ENCODE measurements at places on chromosomes 6 and 20.

- DNase-seq: no peak
Measured at GRCh38 chr20:23744817-23745216, 5.9 kb downstream of the CST1 start.

- peak; percentile 74 for DNase-seq
Measured at GRCh38 chr6:32087574-32088486, 21.3 kb downstream of the TNXB start.

DNA sequence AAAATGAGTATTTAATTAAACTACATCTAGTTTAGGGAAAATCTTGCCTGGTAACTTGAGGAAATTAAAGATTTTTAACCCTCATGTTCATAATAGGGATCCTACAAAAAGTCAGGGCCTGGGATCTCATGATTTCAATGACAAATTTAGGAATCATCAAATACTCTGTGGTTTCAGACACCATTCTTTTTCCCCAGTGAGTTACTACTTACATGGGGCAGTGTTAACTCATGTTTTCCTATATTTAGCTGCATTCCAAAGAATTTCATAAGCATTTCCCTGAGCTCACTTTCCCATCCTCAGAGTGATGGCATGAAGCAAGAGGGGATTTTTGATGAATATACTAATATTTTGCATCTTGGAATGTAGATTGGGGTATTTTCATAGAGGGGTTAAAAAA lies 321.7 kb downstream of the CENPW start:
- DNase-seq: no peak

DNA sequence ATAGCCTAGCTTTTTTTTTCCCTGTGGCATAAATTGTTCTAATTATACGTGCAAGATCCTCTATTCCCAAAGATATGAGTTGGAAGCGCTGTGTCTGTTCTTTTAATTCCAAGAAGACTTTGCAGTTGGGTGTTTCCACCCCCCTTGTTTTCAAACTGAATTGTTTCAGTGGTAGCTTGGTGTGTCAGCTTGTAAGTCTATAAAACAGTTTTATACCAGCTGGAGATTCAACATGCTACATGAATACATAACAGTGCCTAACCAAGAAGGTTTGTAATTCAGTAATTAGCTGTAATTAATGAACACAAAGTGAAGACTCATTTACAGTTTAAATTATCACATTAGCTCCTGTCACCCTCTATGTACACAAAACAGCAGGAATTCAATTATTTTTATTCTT lies 154.0 kb downstream of the ZNF217 start:
- no peak for DNase-seq

DNA sequence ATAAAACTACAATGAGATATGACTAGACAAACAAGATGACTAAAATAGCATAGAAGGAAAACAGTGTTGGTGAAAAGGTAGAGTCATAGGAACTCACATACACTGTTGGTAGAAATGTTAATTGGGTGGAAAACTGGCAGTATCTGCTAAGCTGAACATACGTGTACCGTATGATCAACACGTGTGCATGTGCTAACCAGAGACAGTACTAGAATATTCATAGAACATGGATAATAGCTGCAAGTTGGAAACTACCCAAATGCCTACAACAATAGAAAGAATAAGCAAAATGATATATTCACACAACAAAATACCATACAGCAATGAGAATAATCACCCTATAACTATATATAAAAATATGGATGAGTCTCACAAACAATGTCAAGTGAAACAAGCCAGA lies 184.0 kb downstream of the IBTK start:
- no peak for DNase-seq

DNA sequence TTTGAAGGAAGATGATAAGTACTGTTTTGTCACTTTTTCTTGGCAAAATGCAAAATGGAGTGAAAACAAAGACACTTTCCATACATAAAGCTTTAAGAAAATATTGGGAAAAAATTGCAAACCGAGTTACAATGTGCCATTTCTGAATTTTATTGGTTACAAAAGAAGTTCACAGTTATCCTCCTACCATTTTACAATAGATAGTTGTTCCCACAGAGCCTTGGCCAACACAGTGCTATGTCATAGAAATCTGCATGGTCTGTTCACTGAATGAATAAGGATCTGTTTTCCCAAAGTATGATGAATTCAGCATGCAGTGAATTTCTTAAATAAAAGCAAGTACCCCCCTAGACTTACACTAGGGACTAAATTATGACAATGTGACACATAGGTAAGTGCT lies 268.2 kb upstream of the POU3F2 start:
- no peak for DNase-seq

DNA sequence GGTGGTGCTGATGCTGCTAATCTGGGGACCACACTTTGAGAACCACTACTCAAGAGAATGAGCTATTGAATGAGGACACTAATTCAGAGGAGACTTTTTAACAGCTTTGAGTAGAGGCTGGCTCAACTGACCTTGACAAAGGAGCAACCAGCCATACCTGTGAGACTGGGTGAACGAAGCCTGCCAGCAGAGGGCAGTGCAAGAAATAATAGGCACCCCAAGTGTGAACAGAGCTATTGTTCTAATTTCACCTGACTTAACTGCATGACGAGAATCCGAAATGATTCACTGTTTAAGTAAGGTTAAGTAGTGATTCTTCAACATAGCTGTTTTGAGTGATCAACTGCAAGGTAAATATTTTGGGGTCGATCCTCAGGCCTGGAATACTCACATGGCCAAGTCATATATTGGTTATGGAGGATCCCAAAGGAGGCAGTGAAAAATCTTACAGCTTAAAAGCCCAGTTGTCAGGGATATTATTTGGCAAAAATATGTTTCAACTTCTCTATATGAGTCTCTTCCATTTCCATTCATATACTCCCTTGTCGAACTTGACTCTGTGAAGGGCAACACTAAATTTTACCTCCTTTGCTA lies 550.5 kb upstream of the MARCKS start:
- peak; percentile 82 for DNase-seq

DNA sequence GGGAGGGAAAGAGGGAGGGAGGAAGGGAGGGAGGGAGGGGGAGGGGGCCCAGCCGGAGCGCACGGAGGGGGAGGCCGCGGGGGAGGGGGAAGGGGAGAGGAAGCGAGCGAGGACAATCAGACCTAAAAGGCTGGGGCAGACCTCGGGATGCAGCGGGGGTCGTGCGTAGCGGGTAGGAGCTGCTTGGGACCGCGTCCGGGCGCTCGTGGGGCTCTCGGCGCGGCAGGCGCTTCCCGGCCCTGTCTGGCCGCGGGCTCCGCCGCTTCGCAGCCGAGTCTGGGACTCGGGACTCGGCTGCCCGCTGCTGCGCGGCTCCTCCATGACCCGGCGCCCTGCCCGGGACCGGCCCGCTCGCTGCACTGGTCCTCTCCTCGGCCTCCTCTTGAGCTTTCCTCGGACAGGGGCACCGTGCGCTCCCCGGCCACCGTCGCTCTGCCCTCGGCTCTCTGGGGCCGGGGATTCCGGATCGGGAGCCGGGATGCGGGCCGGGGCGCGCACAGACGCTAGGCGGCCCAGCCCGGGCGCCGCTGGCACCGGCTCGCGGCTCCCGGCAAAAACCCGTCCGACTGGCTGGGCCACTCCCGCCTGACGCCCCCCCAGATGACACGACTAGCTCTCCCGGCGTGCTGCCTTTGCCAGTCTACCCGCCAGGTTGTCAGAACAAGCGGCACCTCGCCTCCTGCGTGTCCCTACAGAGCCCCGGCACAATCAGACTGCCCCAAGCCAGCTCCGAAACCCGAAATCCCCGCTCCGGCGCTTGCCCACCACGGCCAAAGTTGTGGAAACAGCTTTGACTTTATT lies 2.2 kb downstream of the TFAP2A start:
- peak; percentile 79 for DNase-seq

GRCh38 chr6:141000917-141001316 lies 1131.8 kb upstream of the GJE1 start:
- no peak for DNase-seq
